ENCODE measurements at places on chromosomes 4 and X.

GRCh38 chr4:16772366-16772850 lies 126.0 kb downstream of the LDB2 start:
- DNase-seq = no peak

DNA sequence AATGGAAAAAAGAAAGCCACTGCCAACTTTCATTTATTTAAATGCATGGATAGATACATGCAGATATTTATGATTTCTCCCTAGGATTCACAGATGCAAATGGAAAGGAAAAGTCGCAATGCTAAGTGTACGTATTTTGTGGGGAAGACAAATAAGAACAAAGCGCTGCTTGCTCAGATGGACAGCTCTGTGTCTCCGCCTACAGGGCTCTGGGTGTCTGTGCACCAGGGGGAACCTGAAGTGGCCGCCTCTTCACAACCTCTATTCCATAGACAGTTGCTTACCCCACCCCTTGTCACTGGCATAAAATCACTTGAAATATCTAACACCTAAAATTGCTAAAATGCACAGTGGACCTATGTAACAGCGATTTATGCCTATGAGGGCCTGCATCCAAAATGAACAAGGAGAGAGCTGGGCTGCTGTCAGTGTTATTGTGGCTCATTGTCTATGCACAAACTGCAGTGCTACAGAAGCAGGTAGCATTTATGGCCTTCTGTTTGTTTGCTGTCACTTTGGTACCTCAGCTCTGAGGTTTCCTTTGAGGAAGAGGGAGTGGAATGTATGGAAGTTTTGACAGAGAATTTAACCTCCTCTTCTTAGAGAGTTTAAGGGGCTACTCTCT lies 58.6 kb upstream of the PAGE1 start:
- peak; percentile 51 for DNase-seq

DNA sequence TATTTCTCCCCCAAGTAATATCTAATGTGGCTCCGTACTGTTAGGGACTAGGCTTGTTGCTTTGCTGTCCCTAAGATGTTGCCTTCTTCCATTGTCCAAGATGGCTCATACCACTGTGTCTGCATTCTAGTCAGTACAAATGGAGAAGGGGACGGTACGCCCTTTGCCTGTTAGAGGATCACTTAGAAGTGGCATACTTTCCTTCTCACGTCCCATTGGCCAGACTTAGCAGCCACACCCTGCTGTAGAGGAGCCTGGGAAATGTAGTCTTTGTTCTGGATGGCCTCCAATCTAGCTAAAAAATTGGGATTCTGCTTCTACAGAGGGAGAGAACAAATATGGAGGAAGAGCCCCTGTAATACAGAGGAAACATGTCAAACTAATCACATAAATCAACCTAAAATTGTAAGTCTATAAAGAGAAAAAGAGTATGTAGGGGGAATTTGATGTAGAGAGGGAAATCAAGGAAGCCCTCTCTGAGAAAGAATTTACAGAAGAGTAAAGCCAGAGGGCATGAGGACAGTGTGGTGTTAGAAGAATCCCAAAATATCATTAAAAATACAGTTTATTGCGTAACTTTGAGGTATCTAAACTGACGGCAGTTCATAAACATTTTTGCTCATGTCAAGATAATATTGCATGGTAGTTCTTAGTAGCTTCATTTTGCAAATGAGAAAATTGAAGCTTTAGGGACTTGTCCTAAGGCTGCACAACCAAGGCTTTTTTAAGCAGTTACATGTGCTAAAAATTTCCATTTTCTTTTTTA lies 15.1 kb downstream of the PRIMPOL start:
- DNase-seq = peak; percentile 29

DNA sequence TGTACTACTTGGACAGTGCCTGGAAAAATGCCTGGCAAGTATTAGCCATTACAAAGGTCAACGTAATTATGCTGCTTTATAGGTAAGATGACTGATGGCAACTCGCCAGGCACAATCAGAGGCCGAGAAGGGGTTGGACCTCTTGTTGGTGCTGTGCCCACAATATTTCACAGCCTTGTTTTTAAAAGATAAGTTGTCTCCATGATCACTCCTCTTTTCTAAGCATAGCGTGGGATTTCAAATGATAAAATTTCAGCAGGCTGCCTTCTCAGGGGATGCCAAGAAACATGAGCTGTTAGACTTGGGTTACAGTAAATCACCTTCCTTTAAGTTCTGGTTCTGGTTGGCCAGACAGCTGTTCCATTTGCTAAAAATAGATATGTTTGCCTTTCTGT lies 26.9 kb downstream of the HOPX start:
- DNase-seq = no peak

DNA sequence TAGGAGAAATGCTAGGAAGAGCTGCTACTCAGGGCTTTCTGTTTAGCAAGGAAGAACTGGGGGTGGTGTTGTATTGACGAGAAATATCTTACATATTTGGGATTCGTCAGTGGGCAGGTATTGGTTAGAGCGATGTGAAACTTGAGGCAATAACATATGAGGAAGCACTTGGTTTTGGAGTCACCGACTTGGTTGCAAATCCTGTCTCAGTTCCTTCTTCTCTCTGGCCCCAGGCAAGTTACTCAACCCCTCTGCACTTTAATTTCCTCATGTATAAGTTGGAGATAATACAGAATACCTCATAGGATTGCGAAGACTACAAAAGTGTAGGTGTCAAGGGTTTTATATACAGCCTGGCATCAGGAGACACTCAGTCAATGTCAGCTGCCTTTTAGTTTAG lies 34.1 kb downstream of the GPAT3 start:
- no peak for DNase-seq

- no peak for DNase-seq
Observed at GRCh38 chr4:186900232-186900900, 176.7 kb upstream of the FAT1 start.

- no peak for DNase-seq
Observed at GRCh38 chrX:133776072-133776471, 209.3 kb downstream of the GPC3 start.

- no peak for DNase-seq
Observed at GRCh38 chr4:102392033-102392744, 46.9 kb upstream of the SLC39A8 start.

DNA sequence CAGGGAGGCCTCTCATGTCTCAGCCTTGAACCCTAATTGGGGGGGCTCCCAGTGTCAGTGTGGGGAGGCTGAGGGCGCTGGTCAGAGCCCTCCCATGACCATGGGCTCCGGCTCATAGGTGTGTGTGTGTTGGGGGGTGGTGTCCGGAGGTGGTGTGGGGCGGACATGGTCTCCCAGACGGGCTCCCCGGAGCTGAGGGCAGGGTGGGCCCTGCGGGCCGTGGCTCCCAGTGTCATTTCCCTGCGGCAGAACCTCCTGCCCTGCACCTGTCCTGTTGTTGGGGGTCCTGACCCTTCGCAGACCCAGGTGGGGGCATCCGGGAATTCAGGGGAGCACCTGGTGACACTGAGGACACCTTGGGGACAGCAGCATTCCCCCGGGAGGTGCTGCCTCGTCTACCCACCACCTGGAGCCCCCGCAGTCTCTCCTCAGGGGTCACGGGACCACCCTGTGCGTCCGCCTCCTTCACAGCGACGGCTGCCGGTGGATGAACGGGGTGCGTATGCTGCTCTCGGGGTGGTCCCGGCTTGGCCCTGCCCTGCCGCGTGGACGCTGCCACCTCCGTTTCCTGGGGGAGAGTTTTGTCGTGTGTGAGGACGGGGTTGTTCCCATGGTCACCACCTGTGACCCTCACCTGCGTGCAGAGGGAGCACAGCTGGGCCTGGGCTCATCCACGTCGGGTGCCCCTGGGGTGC lies 14.5 kb upstream of the GTPBP6 start:
- DNase-seq = no peak

DNA sequence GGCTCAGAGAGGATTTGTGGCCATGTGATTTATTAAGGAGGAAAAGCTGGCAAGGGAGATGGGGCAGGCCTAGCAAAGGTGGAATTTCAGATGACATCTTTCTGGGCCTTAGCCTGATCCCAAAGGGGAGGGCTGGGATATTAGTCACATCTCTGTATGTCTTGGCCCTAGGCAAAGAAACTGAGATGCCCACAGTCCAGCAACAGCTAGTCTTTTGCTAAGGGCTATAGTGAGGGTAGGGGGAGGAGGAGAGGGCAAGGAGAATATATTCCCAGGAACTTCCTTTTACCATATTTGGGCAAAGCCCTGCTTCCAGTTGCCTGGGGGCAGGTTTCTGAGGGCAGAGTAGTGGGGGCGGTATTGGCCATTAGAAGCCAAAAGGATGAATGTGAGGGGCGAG lies 209.8 kb upstream of the NR3C2 start:
- DNase-seq = no peak

DNA sequence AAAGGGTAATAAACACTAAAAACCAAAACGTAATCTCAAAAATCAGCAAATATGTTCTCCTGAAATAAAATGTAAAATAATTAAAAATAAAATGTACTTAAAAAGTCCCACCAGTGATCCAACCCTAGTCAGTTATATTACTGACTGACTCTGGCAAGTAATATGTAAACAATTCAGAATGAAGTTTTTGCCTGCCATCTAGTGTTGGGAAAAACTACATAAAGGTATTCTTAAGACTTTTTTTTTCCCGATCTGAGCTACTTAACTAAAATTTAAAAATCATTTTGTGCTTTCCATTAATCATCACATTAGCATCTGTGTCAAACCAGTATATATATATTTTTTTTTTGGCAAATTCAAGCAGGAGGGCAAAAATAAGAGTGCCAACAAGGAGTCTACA lies 24.0 kb downstream of the RCHY1 start:
- peak; percentile 47 for DNase-seq

- DNase-seq = no peak
Observed at GRCh38 chr4:146359771-146360170, 145.4 kb downstream of the REELD1 start.

DNA sequence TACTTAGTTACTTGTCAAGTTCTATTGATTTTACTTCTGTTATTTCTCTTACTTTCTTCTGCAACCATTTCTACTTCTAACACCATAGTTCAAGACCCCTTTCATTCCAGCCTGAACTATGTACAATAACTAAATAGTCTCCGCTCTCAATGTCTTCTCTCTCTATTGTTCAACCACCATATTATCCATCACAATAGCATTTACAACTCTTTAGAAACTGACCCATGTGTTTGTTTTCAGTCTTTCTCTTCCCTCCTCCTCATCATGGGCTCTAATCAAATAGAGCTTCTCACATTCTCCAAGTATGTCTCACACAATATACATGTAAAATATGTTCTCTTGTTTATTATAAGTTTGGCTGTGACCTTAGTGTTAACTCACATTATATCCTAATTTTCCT lies 143.6 kb downstream of the ZAR1 start:
- no peak for DNase-seq

GRCh38 chr4:137193564-137193963 lies 338.7 kb downstream of the PCDH18 start:
- no peak for DNase-seq

DNA sequence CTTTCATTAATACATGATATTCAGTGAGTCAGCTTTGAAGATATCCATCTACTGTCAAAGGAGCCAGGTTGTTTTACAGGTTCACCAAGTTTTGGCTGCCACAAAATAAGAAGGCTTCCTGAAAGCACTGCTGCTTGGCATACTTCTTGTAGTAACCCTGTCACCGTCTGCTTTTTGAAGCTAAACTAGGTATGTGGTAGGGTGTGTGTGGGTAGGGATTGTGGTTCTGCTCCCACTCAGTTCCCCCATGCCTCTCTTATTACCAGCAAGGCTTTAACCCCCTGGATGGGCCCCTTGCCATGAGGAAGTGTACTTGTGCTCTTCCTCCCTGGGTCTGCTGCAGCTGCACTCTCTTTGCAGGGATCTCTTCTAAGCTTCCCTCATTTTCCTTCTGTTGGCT lies 191.2 kb downstream of the BANK1 start:
- DNase-seq = no peak

- DNase-seq = no peak
Observed at GRCh38 chr4:27716693-27717430, 856.2 kb downstream of the STIM2 start.

- peak; percentile 47 for DNase-seq
Observed at GRCh38 chrX:94831364-94831763, 1157.4 kb downstream of the FAM133A start.

DNA sequence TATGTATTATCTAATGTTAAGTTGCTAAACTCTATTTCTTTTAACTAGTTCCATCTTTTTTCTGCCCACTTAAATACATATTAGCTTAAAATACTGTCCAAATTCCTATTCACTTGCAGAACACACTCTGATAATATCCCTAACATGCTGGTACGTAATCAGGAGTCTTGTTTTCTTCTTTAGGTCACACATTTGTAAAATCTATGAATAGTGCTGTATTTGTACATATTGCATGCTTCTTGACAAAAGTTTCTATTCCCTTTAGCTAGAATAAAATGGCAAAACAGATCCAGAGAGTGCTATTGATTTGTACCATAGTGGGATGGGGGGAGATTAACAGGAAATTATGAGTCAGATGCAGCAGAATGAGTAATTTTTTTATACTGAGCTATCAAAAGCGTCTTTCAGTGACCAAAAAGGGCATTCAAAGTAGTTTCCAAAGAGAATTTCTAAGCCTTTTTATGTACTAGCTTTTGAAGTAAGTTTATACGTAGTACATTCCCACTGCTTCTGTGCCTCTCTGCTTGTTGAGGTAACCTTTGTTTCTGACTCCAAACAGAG lies 126.5 kb downstream of the PTPN13 start:
- DNase-seq = no peak

DNA sequence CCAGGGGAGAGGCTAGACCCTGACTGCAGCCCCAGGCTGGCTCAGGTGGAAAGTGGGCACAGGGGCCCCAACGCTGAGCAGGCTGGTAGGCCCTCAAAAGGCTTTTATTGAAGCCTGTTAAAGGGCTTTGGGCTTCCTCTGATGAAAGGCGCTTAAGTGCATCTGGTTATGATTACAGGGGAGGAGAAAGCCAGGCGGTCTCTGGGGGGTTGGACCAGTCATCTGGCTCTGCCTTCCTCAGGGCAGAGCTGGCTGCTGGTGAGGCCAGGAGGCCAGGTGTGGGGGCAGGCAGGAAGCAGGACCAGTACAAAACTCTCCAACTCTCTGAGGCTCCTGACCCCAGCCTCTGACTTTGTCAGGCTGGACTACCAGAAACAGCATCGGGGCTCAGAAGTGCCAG lies 68.8 kb upstream of the BCOR start:
- no peak for DNase-seq

DNA sequence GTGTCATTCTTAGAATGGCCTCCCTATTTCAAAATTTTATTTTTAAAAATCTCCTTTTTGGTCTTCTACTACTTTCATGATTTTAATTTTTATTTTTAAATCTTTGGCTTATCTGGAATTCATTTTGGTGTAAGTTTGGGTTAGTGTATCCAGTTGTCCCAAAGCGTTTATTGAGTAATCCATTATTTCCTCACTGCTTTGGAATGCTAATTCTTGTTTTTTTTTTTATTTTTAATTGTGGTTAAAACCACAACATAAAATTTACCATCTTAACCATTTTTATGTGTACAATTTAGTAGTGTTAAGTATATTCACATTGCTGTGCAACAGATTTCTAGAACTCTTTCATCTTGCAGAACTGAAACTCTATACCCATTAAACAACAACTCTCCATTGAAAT lies 8.7 kb downstream of the CITED1 start:
- no peak for DNase-seq
